Endothelial cell (in vitro differentiated cells): ENCODE measurements at places on chromosomes 6 and 20. TPM values are rescaled to one million over a fixed set of nuclear protein-coding genes. Genes with fewer than 3 reads are reported as not detected.

- no peak overlapping the region for H3K4me3 ChIP-seq
- no peak for DNase-seq
- H3K36me3 ChIP-seq, result peaks cover 14% of the 10 kb centered on the region
- H3K27me3 ChIP-seq, result peaks cover 17% of the 10 kb centered on the region
Measured at GRCh38 chr20:62801284-62802010, 3.2 kb upstream of the OGFR start.

GRCh38 chr20:62668441-62669027 lies 26.2 kb downstream of the SLCO4A1 start:
- H3K36me3 ChIP-seq, result no peaks in the 10 kb centered on the region
- peaks cover 8% of the 10 kb centered on the region for H3K4me1 ChIP-seq
- peaks cover 6% of the 10 kb centered on the region for H3K27me3 ChIP-seq
- peak; percentile 86 for DNase-seq

DNA sequence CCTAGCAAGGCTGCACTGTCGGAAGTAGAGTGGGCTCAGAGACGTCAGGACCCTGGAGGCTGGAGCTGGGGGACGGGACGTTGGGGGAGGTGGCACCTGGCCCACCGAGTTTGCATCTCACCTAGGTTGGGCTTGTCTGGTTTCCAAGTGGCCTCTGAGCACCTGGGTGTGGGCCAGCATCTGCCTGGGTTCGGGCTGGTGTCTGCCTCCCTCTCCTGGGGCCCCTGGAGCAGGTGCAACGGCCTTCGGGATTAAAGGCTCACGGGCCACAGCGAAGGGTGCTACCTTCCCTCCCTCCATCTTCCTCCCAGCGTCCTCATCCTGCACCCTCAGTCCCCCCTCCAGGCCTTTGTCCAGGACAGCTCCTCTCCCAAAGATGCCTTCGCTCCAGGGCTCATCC lies 6.0 kb downstream of the HRH3 start:
- H3K36me3 ChIP-seq, result no peaks in the 10 kb centered on the region
- H3K4me1 ChIP-seq, result no peaks in the 10 kb centered on the region
- no peak for DNase-seq
- H3K27ac ChIP-seq, result no peak overlapping the region
- H3K4me3 ChIP-seq, result no peak overlapping the region

The PLAGL2 gene
- total RNA-seq, result 23.7 TPM
